Dermis lymphatic vessel endothelial cell (primary cell): ENCODE measurements at places on chromosomes 5 and 9. TPM values are rescaled to one million over a fixed set of nuclear protein-coding genes. Genes with fewer than 3 reads are reported as not detected.

FOXI1 gene
- not detected in 2 replicates for total RNA-seq

LCN9 gene
- total RNA-seq: not detected in 2 replicates

CCL27 gene
- not detected in 2 replicates for total RNA-seq

NTNG2 gene
- total RNA-seq: 0.60 and 1.2 TPM in 2 replicates

SIMC1 gene
- 1.6 and 2.8 TPM in 2 replicates for total RNA-seq

IL4 gene
- total RNA-seq: not detected in 2 replicates

PCDHGA12 gene
- 1.5 and 4.9 TPM in 2 replicates for total RNA-seq

ADGRD2 gene
- not detected in 2 replicates for total RNA-seq

LHFPL2 gene
- 32.1 and 35.4 TPM in 2 replicates for total RNA-seq

UCK1 gene
- 14.3 and 17.7 TPM in 2 replicates for total RNA-seq
